ENCODE measurements at places on chromosomes 13 and 19. TPM values are rescaled to one million over a fixed set of nuclear protein-coding genes. Genes with fewer than 3 reads are reported as not detected.

OR4F17 gene
- total RNA-seq, result not detected

GRCh38 chr19:58571575-58571947 lies 1.6 kb downstream of the MZF1 start:
- no peaks in the 10 kb centered on the region for H3K27me3 ChIP-seq
- no peaks in the 10 kb centered on the region for H3K36me3 ChIP-seq
- H3K4me1 ChIP-seq, result peaks cover 7% of the 10 kb centered on the region

DNA sequence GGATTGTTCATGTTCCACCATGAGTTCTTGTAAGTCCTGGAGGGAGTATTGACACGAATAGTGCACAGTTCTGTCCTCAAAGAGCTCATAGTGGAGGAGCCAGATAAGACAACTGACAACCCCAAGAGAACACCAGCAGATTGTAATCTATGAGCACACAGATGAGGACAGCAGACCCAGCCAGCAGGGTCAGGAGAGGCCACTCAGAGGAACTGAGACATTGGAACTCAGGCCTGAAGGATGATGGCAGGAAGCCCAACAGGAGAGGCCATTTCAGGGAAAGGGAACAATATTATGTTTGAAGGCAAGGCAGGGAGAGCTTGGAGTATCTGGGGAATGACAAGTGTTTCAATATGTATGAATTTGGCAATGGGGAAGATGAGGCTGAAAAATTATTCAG lies 63.7 kb upstream of the IPO5 start:
- H3K4me3 ChIP-seq, result no peak overlapping the region
- H3K4me1 ChIP-seq, result no peaks in the 10 kb centered on the region
- no peaks in the 10 kb centered on the region for H3K27me3 ChIP-seq
- H3K36me3 ChIP-seq, result no peaks in the 10 kb centered on the region
- H3K27ac ChIP-seq, result no peak overlapping the region
- DNase-seq, result no peak

MISP gene
- total RNA-seq, result 7.3 TPM

DNA sequence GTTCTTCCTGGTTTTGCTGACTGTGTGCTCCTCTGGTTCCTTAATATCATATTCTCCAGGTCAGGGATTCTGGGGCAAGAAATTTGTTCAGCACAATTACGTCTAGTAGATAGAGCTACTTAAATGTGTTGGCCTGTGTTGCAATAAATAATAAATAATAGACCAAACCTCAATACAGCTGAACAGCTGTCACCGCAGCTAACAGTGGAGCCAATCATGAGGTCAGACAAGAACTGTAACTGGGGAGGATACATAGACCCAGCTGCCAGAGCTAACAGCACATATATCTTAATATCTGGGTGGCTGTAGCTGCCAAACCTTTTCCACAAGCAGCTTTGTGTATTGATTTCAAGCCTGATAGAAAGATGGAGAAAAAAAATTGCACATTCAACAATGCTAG lies 1596.3 kb upstream of the PCDH20 start:
- no peaks in the 10 kb centered on the region for H3K36me3 ChIP-seq
- no peaks in the 10 kb centered on the region for H3K4me1 ChIP-seq
- no peak overlapping the region for H3K4me3 ChIP-seq
- no peak overlapping the region for H3K27ac ChIP-seq
- DNase-seq, result no peak

DNA sequence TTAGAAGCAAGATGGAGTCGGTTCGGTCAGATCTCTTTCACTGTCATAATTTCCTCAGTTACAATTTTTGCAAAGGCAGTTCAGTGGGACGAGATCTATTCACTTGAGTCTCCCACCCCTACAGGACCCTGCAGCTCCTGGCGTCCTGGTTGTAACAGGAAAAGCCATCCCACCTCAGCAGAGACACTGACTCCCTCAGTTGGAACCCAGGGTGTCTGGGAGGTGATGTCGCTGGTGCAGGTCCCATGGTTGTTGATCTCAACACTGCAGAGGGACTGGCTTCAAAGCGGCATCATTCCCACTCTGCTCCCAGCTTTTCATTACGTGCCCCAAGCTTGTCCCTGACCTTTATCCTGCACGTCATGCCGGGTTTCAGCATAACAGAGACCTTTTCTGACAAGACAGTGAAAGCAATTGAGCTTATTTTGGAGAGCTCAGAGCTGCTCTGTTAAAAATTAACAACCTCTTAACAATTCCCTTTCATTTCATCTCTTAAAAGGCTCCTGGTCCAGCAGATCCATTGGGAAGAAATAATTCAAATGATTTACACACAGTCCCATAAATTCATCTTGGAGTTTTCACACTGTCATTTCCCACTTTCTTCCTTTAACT lies 17.6 kb upstream of the COG3 start:
- H3K36me3 ChIP-seq, result no peaks in the 10 kb centered on the region
- H3K27me3 ChIP-seq, result no peaks in the 10 kb centered on the region
- DNase-seq, result no peak
- no peak overlapping the region for H3K4me3 ChIP-seq
- no peaks in the 10 kb centered on the region for H3K4me1 ChIP-seq
- H3K27ac ChIP-seq, result no peak overlapping the region

GRCh38 chr19:30596813-30597399 lies 224.7 kb downstream of the ZNF536 start:
- DNase-seq, result no peak
- H3K4me1 ChIP-seq, result no peaks in the 10 kb centered on the region
- no peaks in the 10 kb centered on the region for H3K36me3 ChIP-seq
- H3K27ac ChIP-seq, result no peak overlapping the region
- H3K4me3 ChIP-seq, result no peak overlapping the region

DNA sequence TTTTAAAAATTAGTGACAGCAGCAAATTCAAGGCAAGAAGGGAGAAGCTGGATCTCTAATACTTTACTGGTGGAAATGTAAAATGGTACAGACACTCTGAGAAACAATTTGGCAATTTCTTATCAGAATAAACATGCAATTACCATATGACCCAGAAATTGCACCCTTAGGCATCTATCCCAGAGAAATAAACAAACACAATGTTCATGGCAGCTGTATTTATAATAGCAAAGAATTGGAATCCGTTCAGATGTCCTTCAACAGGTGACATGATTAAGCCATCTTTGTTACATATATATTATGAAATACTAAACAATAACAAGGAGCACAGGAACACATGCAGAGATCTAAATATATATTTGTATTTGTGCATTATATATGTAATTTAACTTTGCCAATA lies 756.5 kb downstream of the SLITRK1 start:
- no peaks in the 10 kb centered on the region for H3K27me3 ChIP-seq
- no peaks in the 10 kb centered on the region for H3K36me3 ChIP-seq
- no peak overlapping the region for H3K27ac ChIP-seq
- no peak for DNase-seq
- H3K4me1 ChIP-seq, result no peaks in the 10 kb centered on the region

DNA sequence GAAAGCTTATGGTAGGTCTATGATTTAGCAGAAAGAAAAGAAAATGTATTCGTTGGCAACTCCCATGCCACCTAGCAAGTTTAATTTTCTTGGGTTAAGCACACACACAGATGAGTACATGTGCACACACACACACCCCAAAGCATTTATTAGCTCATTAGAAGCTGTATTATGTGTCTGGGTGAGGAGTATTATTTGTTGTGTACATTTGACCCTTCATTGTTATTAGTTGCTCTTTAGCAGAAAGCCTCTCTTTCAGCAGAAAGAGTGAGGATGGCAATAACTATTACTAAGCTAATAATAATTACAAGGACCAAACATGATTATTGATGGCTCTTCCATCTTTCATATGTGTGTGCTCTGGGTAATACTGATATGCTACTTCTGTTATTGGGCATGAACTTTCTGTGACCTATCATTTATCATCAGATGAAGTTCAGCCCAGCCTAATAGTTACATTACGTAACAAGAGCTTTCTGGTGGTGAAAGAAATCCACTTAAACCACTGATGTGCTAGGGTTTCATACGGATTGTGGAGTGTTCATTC lies 177.4 kb upstream of the OBI1 start:
- H3K27me3 ChIP-seq, result no peaks in the 10 kb centered on the region
- H3K36me3 ChIP-seq, result no peaks in the 10 kb centered on the region
- H3K4me1 ChIP-seq, result no peaks in the 10 kb centered on the region
- DNase-seq, result no peak

DNA sequence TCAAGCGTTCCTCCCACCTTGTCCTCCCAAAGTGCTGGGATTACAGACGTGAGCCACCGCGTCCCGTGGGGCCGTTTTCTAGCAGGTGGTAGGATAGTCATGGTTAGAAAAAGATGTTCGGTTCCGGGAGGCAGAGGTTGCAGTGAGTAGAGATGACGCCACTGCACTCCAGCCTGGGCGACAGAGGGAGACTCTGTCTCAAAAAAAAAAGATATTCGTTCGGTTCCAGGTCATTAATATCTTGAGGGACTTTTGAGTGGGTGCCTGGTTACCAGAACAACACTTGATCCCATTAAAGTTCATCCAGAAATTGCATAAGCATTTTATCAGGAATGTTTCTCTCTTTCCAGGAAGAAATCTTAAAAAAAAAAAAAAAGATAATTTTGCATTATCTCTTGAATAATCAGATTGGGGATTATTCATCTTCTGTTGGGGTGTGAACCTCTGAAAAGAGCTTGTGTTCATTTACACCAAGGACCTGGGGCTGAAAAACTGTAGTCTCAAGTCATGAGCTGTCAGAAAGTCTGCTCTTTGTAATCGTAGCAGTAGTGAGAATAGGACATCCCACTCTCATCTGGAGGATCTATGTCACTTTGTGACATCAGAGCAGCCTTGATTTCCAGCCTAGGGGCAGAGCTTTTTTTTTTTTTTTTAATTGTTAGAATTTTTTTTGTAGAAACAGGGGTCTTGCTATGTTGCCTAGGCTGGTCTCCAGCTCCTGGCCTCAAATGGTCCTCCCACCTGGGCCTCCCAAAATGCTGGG lies 1.0 kb upstream of the ETHE1 start:
- H3K27me3 ChIP-seq, result no peaks in the 10 kb centered on the region
- no peak overlapping the region for H3K4me3 ChIP-seq
- H3K36me3 ChIP-seq, result no peaks in the 10 kb centered on the region
- no peak for DNase-seq

GJA3 gene
- total RNA-seq, result 0.59 TPM

DNA sequence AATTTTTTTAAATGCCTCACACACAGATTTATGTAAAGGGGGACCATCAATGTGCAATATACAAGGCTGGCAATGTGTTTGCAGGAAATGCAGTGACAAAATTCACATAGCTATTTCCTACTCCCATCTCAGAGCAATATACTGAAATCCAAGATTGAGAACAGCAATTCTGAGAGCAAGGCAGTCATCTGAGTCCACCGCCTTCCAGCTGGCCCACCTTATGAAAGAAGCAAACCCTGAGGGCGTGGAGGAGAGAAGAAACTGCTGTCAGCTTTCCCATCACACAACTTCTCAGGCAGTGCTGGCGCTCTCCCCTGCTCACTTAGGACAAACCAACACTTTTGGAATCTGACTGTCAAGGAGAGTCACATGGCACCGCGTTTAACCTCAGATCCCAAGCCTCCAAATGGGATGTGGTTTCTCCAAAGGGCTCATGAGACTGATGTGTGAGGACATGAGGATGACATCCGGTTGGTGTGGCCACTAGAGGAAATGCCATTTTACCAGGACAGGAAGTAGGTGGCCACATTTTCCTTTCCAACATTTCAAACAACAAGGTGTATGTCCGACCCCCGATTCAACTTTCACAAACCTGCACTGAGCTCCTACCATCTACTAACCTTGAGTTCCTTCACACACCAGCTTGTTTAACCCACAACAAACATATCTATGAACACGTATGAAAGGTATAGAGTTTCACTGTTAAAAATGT lies 3.7 kb upstream of the DOCK9 start:
- no peaks in the 10 kb centered on the region for H3K4me1 ChIP-seq
- no peak overlapping the region for H3K4me3 ChIP-seq
- DNase-seq, result no peak
- H3K27ac ChIP-seq, result no peak overlapping the region
- H3K36me3 ChIP-seq, result no peaks in the 10 kb centered on the region

DNA sequence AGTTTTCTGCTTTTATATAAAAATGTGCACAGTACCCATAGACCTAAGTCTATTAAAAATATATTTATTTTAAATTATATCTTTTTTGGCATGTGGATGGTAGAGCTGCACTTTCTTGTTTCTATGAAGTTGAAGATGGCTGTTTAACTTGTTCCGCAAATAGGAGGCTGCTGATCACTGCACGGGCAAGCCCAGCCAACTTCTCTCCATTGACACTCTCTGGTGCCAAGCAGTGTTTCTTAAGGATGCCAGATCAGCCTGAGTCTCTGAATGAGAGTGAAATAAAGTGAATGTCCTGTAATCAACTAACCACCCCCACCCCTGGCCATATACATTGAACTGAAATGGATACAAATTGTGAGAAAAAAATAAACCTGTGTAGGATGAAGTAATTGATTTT lies 202.9 kb upstream of the KLHL1 start:
- no peaks in the 10 kb centered on the region for H3K4me1 ChIP-seq
- no peak overlapping the region for H3K4me3 ChIP-seq
- H3K27me3 ChIP-seq, result no peaks in the 10 kb centered on the region
- H3K27ac ChIP-seq, result no peak overlapping the region
- DNase-seq, result peak; percentile 29

DNA sequence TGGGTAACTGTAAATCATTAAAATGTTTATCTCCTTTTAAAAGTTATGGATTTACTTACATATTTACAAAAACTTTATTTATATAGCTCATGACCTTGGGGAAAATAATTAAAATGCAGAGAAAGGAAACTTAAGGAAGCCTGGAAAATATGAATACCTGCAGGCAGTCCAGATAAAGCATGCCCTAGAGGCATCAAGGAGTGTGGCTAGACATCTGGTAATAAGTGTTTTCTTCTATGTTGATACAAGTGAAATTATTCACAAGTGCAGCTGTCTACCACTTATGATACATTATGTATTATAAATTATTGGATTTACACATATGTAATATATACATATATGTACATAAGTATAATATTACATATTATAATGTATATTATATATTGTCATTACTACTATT lies 207.9 kb downstream of the LMO7 start:
- H3K36me3 ChIP-seq, result peaks cover 6% of the 10 kb centered on the region
- no peak overlapping the region for H3K27ac ChIP-seq
- no peak overlapping the region for H3K4me3 ChIP-seq
- DNase-seq, result no peak
- H3K4me1 ChIP-seq, result no peaks in the 10 kb centered on the region

- H3K4me1 ChIP-seq, result no peaks in the 10 kb centered on the region
- peaks cover 1% of the 10 kb centered on the region for H3K36me3 ChIP-seq
- no peaks in the 10 kb centered on the region for H3K27me3 ChIP-seq
Measured at GRCh38 chr19:16386619-16387240, 62.1 kb downstream of the KLF2 start.

All from prostate gland (tissue), 2 donors.